AG08396 (cell line): ENCODE measurements at places on chromosomes 6 and 20.

GRCh38 chr6:18990059-18990978, 603.2 kb downstream of the RNF144B start:
- peak; percentile 18 for DNase-seq

DNA sequence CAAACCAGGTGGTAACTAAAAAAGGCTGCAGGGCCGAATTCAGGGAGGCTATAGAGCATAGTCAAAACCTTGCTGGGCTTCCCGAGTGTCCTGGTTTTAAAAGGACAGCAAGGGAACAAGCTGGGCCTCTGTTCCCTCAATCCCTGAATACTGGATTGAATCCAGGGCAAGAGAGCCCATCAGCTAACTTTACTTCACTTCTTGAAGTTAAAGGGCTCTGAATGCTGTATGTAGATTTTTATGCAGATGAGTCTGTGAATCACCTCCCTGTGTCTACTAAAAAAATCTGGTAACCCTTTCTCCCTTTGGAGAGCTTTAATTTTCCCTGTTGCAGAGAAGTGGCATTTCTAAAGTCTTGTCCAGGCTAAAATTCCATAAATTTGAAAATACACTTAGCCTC, 29.5 kb downstream of the LYRM4 start:
- no peak for DNase-seq

- DNase-seq = no peak
Measured at GRCh38 chr20:36102809-36103596, 51.5 kb upstream of the EPB41L1 start.

GRCh38 chr6:131117878-131118277, 17.4 kb upstream of the AKAP7 start:
- DNase-seq = no peak

DNA sequence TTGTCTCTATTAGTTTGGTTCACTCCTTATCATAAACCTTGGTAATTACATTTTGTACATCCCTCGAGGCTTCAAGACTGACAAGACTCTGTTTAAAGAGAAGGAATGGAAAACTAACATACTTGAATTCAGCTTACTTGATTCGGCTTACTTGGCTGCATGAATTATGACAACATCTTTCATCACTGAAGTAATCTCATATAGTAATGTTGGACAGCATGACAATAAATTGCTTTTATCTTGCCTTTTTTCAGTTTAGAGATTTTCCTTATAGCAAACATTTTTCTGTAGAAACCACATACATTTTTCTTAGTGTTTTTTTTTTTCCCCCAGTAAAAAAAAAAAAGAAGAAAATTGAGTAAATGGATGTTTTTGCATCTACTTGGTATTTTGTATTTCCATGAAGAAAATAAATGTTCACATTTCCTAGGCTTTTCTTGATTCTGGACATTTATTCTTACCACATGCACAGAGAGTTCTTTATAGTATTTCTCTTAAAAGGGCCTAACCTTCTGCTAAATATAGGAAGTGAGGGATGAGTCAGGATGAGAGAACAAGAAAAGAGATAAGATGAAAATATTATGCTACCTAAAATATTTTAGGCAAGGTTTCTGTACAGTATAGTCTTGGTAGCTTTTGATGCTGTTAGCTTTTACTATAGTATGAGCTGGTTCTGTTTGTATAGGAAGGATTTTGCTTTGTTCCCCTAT, 101.0 kb upstream of the HDGFL1 start:
- no peak for DNase-seq

DNA sequence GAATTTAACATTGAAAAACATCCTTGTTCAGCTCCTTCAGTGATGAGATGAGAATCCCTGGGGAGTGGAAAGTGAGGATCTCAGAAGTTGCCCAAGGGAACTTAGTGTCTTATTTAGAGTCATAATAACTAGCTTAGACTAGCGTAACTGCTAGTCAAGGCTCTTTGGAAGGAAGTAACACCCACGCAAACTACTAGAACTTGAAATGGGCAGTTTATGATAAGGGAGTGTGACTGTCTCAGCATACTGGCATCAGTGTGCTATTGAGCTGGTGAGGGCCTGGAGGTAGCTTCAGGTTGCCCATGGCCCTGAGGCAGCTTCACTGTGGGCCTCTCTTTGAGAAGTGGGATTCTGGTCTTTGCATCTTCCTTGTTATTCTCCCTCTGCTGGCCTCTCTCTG, 40.1 kb downstream of the SLX4IP start:
- DNase-seq = no peak

DNA sequence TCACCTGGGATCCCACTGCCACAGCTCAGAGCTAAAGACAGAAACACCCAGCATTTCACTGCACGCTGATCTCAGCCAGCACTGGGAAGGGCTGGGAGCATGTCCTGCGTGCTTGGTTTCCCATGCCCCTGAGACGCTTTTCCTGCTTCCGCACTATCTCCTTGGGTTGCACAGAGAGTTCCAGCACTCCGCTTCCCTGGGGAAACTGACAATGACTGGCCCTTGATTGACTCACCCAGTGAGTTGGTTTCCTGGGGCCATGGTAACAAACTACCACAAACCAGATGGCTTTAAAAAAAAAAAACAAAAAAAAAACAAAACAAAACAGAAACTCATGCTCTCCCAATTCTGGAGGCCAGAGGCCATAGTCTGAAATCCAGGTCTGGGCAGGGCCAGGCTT, 14.8 kb upstream of the MAS1L start:
- DNase-seq = no peak

- DNase-seq = no peak
Measured at GRCh38 chr6:30837870-30838269, 46.4 kb upstream of the DDR1 start.

- DNase-seq = no peak
Measured at GRCh38 chr6:121544691-121545090, 109.2 kb downstream of the GJA1 start.

GRCh38 chr6:88920774-88921733, 42.4 kb downstream of the RNGTT start:
- DNase-seq = no peak

DNA sequence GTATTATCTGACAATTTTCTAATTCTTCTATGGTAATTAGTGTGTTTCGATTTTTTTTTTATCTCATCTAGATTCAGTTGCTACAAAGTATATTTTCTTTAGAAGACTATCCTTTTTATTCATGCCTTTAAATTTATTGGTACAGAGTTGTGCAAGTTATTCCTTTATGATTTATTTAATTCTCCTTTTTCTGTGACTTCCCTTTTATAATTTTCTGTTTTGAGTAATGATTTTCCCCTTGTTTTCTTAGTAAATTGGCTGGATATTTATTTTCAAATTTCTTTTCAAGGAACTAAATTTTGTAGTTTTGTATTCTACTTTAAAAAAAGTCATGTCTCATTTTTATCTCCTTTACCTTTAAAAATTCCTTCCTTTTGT, 2.4 kb upstream of the IL22RA2 start:
- DNase-seq = no peak
